ENCODE measurements at places on chromosomes 5 and 9.

- no peak for DNase-seq
Measured at GRCh38 chr5:126300293-126300692, 122.9 kb upstream of the GRAMD2B start.

DNA sequence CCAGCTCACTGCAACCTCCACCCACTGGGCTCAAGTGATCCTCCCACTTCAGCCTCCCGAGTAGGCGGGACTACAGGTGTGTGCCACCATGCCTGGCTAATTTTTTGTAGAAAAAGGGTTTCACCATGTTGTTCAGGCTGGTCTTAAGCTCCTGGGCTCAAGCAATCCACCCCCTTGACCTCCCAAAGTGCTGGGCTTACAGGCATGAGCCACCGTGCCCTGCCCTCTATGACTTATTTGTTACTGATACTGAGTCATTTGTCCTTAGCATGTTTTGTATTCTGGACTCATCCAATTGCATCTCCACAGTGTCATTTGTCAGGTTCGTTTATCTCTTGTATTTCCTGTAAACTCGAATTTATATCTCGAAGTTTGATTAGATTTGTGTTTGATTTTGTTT is 2.7 kb upstream of the ITK start:
- no peak for DNase-seq

DNA sequence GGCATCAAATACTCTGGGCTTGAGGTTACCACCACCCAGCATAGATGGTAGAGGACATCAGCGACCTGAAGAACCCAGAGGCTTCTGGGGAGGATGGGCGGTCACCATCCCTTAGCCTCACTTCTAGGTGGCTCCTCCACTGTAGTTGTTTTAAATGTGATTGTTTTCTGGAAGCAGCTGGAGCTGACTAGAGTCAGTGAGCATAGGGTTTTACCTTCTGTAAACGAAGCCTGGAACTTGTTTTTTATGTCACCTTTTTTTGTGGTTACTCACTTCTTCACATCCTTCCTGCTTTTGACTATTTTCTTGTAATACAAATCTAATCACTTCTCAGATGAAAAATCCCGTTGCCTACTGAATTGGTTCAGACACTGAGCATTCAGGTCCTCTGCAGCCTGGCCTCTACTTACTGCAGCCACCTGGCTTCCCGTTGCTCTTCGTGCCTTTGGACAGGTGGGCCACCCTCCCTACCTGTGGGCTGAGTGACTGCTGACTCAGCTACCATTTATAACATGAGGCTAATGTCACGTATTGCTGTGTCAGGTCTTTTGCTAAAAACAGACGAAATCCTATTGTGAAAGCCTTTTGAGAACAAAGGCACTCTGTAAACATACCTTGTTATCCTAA is 167.8 kb downstream of the MAN2A1 start:
- DNase-seq, result no peak

DNA sequence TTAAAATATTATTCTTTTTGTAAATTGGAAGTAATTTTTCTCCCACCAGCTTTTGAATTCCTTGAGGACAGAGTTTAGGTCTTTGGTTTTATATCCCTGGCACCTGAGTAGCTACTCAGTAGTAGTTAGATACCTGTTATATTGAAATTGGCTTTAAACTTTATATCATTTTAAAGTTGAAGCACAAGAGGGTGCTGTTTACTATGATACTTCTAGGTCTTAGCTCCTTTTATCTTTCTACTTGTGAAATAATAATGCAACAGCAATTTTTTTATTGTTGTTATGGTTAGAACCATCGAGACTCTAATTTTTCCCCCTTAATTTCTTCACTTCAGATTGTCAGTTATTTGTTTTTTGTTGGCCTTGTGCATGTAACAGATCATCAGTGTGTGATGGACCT is 46.3 kb downstream of the AP3S1 start:
- no peak for DNase-seq

- no peak for DNase-seq
Measured at GRCh38 chr5:64285188-64286130, 119.8 kb downstream of the RNF180 start.

- no peak for DNase-seq
Measured at GRCh38 chr5:142046191-142046590, 33.4 kb upstream of the GNPDA1 start.

Measured in cortex of kidney (tissue), 1 donor.